ENCODE measurements at places on chromosomes 13 and 19. TPM values are rescaled to one million over a fixed set of nuclear protein-coding genes. Genes with fewer than 3 reads are reported as not detected.

DNA sequence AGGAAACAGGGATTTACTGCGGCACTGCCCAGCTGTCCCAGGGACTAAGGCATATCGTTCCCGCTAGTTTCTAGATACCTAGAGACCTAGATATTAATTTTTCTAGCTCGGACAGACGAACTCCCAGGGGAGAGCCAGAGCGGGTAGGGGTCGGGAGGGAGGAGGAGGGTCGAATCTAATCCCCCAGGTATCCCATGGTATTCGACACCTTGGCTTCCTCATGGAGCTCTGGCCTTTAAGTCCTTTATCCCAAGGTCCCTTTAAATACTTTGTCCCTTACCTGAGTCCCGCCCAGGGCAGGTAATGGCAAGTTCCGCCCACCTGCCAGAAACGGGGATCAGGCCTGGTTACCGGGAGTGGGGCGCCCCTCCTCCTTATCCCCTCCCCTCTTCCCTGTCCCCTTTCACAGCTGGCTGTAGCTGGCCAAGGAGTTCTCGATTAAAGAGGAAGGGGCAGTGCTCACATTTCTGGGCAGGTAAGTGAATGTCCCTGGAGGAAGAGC, at the start of gene PRRG2:
PRRG2 (plus strand) TSS at position 310 of the 502 bp plus-strand sequence. CDS start 1,904 bp downstream, outside the sequence.
- no peak for DNase-seq

DNA sequence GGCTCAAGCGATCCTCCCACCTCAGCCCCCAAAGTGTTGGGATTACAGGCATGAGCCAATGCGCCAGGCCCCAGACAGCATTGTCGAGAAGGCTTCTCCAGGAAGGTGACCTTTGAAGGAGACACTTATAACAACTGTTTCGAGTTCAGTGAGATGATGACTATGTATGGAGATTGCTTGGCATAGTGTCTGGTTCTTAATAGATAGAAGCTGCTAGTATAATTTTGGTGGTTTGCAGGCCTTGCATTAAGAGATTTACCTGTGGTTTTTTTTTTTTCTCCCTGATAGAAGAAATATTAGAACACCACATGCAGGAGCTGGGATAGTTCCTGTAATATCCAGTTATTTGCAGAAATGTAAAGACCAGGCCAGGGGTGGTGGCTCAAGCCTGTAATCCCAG, 3.7 kb downstream of the MARCHF2 start:
- no peak for DNase-seq

COLGALT1 gene
- total RNA-seq = 85.1 TPM

LILRB4 gene
- not detected for total RNA-seq

DNA sequence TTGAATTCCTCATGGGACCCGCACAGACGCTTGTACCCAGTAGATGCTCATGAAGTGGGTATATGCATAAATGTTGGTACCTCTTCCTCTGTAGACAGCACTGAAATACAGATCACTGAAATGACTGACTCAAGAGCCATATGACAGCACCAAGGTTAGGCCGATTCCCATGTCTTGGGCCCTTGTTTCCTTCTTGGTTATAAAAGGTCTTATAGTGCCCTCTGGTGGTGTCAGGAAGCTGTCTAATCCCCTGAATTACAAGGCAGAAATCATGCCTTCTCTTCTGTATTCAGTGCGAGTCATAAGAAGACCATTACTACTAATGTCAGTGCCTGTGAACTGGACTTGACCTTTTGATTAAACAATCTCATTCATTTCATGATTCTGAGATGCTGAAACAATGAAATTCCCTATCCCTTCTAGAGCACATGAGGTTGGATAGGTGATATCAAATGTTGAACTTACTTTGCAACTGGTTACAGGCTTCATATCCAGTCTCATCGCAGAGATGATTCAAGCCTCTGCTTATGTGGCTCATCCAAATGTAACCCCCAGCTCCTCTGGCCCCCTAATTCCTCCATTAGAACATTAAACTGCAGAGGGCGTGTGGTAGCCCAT, 59.7 kb downstream of the SPATA13 start:
- DNase-seq = peak; percentile 92

SAFB gene
- 16.7 TPM for total RNA-seq

ATP4B gene
- not detected for total RNA-seq

GRIN2D gene
- 0.08 TPM for total RNA-seq

CALR3 gene
- total RNA-seq = 0.53 TPM

GTF2F1 gene
- 37.3 TPM for total RNA-seq

- DNase-seq = no peak
These were observed 36.2 kb downstream of the METTL21C start for GRCh38 chr13:102658660-102659059.

GRCh38 chr19:14218620-14219330, 12.8 kb upstream of the ADGRL1 start:
- DNase-seq = no peak

- DNase-seq = no peak
These were observed 843 bp downstream of the NR2F6 start for GRCh38 chr19:17244618-17245534.

DNA sequence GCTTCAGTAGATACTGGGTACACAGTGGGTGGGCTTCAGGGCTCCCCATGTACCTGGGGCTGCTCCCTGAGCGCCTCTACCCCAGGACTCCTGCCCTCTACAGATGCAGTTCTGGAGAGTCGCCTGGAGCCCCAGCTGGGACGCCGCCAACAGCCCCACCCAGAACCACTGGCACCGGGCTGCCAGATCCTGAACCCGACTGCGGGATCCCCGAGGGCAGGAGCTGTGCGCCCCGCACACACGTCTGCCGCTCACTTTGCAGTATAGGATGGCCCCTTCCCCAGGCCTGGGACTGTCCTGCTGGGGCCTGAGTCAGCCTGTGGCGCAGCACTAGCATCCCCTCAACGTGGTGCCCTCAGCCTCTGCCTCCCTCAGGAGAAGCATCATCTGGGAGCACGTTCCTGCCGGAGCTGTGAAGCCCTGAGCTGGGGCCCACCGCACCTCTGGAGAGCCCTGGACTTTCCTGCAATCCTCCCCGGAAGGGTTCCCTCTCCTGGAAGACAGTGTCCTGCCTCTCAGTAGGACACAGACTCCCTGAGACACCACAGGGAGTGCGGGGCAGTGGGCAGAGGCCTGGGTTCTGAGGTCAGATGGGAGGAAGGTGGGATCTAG, 3.7 kb downstream of the REXO1 start:
- DNase-seq = no peak

SMIM17 gene
- total RNA-seq = not detected

DNA sequence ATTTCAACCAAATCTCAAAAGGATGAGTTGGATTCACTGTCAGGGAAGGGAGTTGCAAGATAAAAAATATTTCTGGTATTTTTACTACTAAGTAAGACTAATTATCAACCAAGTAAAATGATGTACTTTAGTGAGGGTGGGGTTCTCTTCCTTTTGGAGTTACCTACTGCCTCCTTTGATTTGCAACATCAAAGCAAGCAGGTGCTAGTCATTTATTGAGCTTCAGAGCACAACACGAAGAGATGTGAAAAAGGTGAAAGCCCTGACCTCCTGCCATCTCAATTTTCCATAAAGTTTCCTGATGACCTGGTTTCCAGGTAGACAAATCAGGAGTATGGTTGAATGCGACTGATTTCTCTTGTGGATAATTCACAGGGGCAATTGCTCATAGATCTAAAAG, 96.0 kb downstream of the CDADC1 start:
- no peak for DNase-seq

NOP53 gene
- 120 TPM for total RNA-seq

DNA sequence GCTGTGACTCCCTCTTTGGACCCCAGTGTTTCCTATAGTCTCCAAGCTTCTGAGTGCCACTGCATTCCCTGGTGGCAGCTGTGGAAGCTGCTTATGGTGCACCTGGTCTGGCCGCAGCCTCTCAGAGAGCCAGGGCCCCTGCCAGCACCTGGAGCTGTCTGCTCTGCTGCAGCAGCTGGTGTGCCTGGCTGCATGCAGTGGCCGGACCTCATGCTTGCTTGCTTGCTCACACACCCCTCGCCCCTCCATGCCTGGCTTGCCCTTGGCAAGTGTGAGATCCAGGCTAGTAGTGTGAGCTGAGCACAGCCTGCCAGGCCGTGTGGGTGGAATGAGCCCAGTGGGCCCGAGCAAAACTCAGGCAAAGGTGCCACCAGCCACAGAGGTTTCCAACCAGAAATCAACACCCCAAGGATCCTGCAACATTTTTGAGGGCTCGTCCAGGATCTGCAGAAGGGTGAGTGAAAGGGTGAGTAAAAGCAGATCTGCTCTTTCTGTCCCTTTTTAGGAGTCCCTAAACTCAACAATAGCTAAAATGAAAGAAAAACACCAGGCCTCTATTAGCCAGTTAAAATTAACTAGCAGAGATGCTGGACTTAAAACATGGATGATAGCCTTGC, 7.6 kb upstream of the MLLT1 start:
- DNase-seq = no peak
